Lower leg skin (tissue), 4 donors: ENCODE measurements at places on chromosomes 16 and 17.
A peak's percentile ranks its signal among the peaks of the same experiment; 100 is the strongest.

GRCh38 chr17:67800495-67800928 is 24.8 kb upstream of the BPTF start:
- peak; percentile 48 for DNase-seq

GRCh38 chr16:89026121-89026612 is 49.2 kb upstream of the CBFA2T3 start:
- no peak for DNase-seq

- no peak for DNase-seq
Observed at GRCh38 chr17:320809-321385, 31.7 kb downstream of the RPH3AL start.

GRCh38 chr16:53556521-53556920 is 53.5 kb upstream of the AKTIP start:
- DNase-seq, result no peak

DNA sequence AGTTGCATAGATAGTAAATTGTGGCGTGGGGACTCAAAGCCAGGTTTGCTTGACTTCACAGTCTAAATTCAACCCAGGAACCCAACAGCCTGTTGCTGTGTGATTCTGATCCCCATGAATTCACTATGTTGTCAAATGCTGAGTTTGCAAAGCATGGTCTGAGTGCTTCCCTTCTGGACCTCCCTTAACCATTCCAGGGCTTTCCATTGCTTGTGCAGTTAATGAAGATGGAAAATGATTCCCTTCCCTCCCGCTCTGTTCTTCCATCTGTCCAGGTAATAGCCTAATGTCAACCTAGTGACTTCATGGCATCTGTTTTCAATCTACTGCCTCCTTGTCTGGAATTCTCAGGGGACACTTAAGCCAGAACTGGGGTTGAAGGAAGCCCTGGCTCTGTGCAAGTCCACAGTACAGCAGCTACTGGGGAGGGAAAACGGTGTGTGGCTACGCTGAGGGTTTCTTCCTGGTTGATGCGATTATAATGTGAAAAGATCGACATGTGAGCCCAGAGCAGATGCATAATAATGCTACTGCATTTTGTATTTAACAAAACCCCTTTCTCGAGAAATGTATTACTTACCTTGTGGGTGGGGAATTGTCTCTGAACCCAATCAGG is 206.7 kb downstream of the CDH13 start:
- no peak for DNase-seq

DNA sequence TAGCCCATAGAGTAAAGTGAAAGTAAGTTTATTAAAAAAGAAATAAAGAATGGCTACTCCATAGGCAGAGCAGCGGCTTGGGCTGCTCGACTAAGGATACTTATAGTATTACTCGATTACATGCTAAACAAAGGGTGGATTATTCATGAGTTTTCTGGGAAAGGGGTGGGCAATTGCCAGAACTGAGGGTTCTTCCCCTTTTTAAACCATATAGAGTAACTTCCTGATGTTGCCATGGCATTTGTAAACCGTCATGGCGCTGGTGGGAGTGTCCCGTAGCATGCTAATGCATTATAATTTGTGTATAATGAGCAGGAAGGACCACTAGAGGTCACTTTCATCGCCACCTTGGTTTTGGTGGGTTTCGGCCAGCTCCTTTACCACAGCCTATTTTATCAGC is 13.3 kb upstream of the GAS7 start:
- no peak for DNase-seq

DNA sequence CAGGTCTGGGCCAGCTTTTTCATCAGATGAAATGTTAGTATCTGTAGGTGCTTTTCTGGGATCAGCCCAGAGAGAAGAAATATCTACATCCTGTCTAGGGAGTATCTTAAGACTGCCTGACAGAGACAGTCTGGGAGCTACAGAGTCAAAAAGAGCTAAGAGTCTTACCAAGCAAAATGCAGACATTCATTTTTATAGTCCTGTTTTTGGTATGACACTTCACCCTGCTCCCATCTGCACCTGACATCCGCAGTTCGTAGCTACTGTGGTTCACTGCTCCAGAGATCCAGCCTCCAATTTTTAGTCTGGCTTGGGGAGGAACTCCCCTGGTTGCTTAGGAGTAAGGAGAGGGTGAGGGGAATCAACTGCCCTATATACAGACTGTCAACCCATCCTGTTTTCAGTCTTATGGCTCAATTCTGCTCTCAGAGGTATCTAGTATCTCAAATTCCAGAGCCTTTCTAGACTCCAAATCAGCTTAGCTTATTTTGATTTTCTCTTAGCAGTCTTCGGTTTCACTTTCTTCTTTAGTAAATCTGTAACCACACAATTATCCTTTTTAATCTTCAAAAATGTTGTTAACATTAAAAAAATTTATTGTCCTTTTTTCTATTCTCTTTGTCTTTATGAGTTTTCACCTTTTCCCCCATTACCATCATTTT is 97.8 kb downstream of the TMEM100 start:
- no peak for DNase-seq

DNA sequence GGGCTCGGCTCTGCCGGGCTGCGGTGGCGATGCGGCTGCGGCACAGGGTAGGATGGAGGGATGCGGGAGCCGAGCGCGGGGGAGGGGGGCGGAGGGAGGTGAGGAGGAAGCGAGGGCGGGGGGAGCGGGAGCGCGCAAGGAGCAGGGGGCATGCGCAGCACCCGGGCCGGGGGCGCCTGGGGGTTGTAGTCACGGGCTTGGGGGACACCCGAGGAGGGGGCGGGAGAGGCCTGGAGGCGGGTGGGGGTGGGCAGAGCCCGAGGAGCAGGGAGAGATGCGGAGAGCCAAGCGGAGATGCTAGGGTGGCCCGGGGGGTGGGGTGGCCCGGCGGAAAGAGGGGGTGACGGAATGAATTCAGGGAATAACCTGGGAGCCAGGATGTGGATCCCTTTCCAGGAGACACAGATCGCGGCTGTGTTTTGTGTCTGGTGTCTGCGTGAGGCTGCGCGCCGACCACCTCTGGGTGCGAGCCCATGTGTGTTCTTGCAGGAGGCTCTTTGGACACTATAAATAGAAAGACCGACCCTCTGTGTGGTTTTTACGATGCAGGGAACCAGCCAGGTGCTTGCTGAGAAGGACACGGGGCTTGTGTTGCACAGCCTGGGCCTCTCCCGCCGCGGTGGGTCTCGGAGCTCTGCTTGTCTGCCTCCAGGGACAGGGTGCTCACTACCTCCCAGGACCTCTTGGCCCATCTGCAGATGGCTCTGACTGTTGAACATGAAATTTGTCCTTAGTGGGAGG is at the start of gene STX1B:
Gene STX1B (minus strand): TSS at position 54 of the 741 bp plus-strand sequence. CDS start 242 bp downstream, outside the sequence.
- DNase-seq, result no peak

DNA sequence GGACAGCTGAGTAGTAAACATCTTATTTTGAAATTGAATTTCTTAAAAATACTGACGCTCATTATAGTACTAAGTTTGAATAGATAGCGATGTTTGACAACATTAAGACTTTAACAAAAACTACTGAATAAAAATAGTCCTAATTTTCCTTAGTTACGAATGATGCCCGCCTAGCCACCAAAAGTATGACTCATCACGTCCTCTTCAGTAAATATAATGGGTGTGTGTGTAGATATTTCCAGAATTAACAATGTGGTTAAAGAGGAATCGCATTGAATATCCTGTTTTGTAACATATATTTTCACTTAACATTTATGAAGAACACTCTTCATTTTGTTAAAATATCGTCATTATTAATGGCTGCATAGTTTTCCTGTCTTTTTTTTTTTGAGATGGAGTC is 187.6 kb downstream of the MYO1D start:
- DNase-seq, result no peak
